ENCODE measurements at places on chromosomes 3 and 15.

- DNase-seq: no peak
These were observed 210.8 kb downstream of the GAP43 start for GRCh38 chr3:115834068-115834467.

GRCh38 chr15:49379996-49380395 is 43.0 kb upstream of the FGF7 start:
- no peak for DNase-seq

DNA sequence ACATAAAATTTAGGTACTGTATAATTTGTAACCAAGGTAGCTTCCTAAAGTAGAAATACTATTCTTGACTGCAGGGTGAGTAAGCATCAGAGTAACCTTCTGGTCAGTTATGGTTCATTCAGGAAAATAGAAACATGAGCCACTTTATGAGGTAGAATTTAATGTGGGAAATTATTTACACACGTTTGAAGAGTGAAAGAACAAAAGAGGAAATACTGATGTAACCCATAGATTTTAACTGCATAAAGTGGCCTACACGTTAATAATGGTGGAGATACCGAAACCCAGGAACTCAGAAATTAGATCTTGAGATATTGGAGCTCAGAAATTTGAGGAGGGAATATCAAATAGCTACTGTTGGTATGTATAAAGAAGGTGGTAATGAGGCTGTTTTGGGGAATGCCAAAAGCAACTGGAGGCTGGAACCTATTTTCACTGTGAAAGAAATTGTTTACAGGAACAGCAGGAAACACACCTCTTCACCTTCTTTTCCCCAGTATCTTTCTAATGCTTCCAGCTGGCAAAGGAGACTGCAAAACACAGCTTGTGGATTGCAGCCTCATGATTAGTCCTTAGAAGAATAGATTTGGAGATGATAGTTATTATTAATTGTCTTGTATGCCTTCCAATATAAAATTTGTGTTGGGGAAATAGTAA is 216.1 kb downstream of the DOCK3 start:
- no peak for DNase-seq

DNA sequence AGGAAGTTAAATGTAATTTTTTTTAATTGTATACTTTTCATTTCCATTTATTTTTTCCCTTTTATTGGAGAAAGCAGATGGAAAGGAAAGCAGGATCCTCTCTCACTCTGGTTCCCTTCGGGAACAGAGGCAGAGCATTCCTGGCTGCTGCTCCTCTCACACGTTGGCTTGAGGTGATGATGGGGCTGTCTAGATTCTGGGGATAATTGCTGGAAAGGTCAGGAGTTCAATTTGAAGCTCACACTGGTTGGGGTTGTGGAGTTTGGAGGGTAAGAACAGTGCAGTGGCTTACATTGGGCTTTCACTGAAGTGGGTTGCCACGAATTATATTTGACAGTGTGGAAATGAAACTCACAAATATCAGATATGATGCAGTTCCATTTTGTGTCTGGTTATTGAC is 57.6 kb downstream of the RARB start:
- no peak for DNase-seq

GRCh38 chr3:52447512-52448355 is 2.8 kb upstream of the SEMA3G start:
- DNase-seq: no peak

GRCh38 chr15:48411971-48412591 is 80.9 kb downstream of the DUT start:
- DNase-seq: no peak

DNA sequence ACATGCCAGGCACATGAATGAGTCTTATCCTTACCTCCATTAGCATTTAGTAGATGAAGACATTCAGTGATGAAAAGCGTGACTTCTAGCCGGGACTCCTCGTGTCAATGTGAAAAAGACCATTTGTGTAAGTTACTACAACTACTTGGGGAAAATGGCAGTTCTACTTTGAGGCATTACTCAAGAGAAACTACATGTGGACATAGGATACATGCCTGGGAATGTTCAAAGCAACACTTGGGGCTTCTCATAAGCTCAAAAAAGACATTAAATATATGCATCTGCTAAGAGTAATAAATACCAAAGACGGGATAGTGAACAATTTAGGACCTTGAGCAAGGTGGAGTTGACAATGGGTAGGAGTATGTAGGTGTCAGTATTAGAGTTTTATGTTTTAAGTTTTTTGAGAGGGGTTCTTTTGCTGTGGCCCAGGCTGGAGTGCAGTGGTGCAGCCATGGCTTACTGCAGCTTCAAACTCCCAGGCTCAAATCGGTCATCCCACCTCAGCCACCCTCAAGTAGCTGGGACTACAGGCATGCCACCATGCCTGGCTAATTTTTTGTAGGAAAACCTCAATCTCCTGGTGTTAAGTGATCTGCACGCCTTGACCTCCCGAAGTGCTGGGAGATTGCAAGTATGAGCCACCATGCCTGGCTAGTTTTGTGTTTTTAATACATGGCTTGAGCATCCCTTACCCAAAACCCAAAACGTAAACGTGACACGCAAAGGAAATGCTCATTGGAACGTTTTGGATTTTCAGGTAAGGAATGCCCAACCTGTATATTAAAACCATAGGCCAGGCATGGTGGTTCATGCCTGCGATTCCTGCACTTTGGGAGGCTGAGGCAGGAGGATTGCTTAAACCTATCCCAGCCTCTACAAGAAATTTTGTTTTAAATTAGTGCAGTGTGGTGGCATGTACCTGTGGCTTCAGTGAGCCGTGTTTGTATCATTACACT is 3.9 kb downstream of the RPLP1 start:
- DNase-seq: no peak

- DNase-seq: no peak
These were observed 486 bp downstream of the CDIN1 start for GRCh38 chr15:36579792-36580431.

DNA sequence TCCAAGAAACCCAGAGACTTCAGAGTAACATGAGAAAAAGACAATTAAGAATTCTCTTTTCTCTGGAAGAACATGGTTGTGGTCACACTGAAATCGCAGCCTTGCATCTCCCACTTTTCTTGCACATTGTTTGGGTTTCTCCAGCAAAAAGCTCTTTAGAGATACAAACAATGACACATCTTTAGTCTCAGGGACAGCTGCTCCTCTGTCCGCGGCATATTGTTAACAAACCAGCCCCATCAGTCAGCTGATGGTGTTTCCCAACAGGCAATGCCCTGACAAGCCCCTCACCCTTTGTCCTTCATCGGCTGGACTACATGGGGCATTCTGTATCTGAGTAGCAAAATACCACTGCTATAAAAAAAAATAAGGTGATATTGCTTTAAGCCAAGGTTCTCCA is 53.4 kb downstream of the UMPS start:
- DNase-seq: no peak

- DNase-seq: no peak
These were observed 292.8 kb downstream of the LPP start for GRCh38 chr3:188446766-188447165.

DNA sequence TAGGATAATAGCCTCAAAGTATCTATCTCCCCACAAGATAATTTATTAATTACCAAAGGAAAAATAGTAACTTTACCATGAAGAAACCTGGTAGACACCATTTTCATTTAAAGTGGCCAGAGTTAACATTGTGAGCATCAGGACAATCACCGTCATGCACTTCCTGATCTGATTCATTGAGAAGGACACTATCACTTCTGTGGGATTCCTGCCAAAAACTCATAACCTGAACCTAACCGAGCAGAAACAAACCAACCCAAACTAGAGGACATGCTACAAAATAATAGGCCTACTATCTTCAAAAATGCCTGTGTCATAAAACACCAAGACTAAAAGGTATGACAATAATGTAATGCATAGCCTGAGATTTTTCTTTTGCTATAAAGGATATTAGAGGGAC is 39.0 kb downstream of the FSIP1 start:
- DNase-seq: no peak

GRCh38 chr3:73245459-73245858 is 184.0 kb downstream of the EBLN2 start:
- DNase-seq: no peak

DNA sequence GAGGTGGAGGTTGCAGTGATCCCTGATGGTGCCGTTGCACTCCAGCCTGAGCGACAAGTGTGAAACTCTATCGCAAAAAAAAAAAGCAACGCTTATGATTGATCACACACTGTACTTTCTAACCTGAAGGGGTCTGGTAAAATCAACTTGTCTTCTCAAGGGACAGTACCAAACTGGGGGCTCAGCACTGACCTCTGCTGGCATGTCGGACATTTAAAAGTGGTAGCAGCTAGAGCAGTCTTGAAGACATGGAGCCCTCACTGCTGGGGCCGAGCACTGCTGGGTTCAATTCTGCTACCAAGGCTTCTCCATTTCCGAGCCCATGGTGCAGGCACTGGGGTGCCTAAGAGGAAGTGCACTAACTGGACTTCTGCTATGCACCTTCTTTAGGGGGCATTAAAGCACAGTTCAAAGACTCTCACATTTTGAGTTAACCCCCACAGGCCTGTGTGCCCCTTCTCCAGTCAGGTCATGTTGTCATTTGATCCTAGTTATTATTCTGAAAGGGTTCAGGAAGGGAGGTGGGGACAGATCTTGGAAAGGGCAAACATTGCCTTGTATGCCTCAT is 26.4 kb upstream of the LAMP3 start:
- no peak for DNase-seq

DNA sequence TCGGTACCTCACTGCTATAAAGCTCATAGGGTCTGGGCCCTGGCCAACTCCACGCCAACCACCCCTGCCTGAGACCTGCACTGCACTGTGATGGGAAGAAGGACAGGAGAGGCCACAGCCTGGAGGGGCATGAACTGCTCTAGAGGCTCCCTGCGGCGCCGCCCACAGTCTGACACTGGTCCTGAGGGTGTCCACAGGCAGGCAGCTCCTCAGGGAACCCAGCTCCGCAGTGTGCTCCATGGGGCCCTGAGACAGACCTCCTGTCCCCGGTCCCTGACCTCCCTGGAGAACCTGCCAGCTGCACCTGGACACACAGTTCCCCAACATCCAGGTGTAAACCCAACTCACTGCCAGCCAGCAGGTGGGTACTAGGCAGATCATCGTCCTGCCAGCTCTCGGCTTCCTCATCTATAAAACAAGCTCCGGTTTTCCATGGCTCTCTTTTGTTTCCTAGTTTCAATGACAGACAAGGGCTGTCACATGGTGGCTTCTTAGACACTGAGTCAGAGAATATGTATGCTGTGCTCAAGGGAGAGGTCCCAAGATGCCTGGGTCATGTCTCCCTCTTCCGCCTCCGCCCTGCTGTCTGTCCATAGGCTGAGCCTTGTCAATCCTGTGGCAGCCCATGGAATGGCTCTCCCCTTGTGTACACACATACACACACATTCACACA is 5.1 kb upstream of the HAPLN3 start:
- no peak for DNase-seq

- DNase-seq: no peak
These were observed at the start of gene RPL22L1 for GRCh38 chr3:170869645-170870593. Gene RPL22L1, minus strand, starts transcription at chr3:170870195. Its CDS starts 28 bp downstream, at chr3:170870167.

GRCh38 chr3:132346841-132347736 is 29.9 kb downstream of the ACP3 start:
- no peak for DNase-seq

DNA sequence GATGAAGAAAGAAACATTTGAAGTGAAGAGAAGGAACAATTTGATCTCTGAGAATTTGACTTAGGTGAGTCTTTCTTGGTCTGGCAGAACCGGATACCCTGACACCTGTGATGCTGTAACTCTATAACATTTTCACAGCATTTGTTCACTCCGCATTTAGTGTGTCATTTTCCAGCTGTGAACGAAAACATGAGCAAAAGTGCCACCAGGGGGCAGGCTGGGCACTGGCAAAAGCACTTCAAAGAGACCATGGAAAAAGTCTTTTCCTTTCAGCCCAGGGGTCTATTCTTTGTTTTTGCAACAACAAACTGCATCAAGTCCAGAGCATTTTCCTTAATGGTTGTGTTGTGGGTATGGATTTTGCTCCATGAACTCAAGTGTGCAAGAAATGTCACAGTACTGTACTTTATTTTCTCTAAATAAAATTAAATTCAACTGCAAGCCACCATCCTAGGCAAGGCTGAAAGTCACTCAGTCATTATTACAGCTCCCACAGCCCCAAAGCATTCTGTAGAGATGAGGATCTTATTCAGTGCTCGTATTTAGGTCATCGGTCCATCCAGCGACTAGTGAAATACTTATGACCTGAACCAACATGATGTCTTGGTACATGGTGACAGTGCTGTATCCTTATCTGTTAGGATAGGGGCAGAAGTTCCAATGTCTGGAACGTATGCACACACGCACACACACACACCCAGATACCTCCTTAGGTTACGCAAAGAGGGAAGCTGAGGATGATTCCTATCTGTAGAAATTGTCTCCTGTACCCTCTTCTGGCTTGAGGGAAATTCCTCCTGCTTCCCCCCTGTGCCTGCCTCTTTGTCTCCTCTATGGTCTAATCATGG is 125.5 kb downstream of the GADL1 start:
- peak; percentile 42 for DNase-seq

DNA sequence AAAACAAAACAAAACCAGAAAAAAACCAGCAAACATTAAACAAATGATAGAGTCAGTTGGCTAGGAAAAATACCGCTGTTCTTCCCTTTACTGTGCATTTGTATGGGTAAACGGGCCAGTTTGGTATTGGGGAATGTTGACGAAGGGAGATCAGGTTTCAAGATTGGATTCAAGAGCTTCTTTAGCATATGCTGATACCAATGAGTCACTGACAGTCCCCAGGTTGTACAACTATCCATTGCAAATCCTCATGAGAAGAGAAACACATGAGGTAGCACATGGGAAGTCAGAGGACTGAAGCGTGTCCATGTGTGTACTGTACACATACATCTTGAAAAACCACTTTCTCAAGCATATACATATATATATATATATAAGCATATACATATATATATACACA is 25.6 kb downstream of the TIGIT start:
- no peak for DNase-seq

GRCh38 chr3:125207949-125208568 is 4.5 kb downstream of the SLC12A8 start:
- no peak for DNase-seq

DNA sequence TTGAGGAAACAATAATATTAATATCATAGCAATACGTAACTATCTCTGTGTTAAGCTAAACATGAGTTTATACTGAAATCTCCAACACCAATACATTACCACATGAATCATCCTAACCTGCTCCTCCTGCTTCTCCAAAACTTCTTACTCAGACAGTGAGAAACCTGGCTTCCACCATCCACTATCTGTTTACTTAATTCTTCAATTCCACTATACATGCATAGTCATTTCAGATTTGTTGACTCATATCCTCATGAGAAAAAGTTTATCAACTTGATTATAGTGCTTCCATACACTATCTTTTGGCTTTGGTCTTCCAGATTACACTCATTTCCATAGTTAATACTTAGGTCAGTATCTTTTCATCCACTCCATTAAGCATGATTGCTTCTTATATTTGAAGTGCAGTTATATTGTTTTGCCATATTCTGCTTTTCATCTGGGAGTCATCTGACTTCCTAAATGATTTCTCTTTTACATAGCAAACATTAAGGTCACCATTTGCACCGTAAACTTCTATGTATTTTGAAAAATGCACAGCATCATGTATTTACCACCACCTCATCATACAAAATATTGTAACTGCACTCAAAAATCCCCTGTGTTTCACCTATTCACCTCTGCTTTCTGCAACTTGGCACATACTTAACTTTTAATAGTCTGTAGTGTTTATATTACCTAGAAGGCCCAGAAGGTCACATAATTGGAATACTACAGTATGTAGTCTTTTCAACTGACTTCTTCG is 970.6 kb downstream of the DIPK2A start:
- no peak for DNase-seq

Measured in KG1 (cell line).